SHP77 treated with DMSO at 0.1 percent for 48 hours (cell line): ENCODE measurements at places on chromosomes 1 and 21.

DNA sequence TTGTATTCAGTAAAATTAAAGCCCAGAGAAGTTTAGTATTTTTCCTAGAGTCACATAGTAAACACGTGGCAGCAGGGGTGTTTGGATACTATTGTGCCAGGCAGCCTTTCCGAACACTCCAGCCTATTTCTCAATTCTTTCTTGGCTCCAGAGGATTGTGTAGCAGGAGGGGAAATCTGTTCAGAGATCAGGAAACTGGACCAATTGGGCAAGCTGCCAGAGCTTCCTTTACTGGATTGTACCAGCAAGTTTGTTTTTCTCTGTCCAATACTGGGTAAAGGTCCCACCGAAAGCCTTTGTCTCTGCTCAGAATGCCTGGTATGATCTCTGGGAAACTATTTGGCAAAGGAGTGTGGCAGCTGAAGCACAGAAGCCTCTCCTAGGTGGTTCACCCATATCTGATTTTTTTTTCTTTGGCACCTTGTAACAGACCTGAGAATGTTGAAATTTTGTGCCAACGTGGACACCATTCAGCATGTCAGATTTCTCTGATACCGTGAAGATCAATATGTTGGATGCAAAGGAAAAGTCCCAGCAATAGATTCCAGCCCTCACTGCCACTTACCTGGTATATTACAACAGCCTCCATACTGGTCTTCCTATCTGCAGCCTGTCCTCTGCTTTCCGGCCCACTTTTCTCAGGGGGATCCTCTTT lies 126.2 kb downstream of the FGGY start:
- DNase-seq: no peak

DNA sequence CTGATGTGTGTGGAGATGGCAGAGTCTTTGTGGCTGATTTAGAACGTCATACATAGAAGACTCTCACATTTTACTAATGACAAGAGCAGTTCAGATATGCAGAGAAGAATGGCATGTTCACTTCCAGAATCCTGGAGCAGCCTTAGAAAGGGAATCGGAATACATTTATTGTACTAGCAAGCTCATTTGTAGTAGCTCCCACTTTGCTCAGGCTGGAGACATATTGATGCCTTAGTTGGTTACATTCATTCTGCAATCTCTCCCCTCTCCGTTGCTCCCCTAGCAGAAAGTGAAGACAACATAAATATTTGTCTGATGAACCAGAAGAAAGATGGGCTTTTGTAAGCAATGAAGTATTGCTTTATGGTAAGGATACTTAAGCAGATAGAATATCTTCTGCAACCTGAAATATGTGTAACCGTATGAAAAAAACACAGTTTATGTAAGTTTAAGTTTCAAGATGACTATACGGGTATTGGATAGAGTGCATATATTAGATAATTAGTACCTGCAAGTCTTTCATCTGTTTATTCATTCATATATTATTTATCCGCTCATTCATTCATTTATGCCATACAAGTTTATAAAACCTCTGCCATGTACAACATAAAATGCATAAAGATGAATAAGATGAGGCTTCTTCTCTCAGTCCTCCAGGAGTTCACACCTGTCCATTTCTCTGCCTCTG lies 135.7 kb downstream of the CNIH3 start:
- no peak for DNase-seq

DNA sequence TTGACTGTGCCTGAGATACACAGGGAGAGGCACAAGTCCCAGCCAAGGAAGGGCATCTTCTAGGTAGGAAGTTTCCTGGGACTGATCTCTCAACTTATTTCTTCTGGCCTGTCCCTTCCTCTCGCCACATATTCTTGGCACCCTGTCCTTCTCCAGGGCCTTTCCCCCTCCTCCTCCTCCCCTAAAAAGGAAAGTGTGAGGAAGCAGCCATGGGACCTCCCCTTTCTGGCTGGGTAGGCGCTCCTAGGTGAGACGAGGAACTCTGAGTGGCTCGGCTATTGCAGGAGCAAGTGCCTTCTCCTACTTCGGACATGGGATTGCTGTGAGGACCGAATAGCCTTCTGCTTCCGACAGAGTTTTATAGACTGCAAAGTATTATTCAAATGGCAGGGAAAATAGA lies 15.5 kb upstream of the MTARC2 start:
- DNase-seq: no peak

DNA sequence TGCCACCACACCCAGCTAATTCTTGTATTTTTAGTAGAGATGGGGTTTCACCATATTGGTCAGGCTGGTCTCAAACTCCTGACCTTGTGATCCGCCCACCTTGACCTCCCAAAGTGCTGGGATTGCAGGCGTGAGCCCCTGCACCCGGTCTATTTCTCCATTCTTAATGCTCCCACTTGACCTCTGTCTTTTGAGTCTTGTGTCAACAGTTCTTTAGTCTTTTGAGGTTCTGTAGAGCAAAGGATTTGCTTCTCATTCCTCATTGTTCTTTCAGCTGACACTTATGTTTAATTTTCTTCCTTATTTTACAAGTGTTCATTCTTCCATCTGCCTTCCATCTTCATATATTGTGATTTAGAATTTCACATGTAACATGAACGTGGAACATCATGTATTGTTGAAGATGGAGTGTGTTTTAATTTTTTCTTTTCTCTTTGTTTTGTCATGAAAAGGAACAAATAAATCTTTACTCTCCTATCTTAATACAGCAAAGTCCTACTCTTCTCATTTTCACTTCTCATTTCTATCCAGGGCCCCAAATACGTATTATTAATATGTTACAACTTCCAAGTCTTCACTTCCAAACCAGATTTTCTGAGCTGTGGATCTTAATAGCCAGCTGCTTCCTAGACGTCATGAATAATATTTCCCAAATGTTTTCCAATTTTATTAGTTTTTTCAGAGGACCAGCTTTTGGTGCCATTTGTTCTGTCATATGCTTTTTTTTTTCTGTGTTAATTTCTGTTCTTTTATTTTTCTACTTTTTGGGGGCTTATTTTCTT lies 16.9 kb downstream of the MTF2 start:
- DNase-seq: no peak

DNA sequence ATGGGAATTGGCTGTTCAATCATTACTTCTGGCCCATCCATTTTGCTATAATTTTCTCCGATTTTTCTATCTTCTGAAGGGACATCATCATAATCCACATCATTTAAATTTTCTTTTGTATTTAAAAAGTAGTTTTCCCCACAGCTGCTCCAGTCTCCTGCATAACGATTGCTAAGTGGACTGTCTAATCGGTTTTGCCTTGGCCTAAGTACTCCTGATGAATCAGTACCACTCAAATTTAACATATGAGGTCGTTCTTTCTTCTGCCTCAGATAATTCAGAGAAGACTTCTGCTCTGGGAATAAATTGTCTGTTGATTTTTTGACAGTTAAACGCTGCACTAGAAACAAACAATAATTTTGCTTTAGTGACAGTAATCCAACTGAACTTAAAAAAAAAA lies 41.9 kb downstream of the SYDE2 start:
- no peak for DNase-seq

DNA sequence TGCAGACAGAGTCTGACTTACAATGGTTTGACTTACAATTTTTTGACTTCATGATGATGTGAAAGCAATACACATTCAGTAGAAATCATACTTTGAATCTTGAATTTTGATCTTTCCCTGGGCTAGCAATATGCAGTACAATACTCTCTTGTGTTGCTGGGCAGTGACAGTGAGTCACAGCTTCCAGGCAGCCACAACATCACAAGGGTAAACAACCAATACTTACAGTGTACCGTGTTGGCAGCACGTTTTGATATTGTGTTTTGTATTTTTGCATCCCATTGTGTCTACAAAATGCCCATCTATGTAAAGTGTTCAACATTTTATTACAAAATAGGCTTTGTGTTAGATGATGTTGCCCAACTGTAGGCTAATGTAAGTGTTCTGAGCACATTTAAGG lies 150.9 kb downstream of the NTMT2 start:
- no peak for DNase-seq

DNA sequence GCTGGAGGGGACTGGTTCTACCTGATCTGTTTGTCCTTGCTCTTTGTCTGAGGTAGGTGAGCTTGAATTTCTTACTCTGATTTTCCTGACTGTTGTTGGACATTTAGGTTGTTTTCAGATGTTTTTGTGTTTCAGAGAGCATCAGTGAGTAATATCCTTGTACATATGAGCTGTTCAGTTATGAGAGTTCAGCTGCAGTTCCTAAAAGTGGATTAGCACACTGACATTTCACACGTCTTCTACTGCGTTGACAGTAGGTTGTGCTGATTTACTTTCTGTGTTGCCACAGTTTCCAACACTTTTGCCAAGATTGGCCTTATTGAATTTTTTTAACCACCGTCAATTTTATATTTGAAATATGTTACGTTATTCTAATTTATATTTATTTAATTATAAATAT lies 27.7 kb downstream of the CXADR start:
- DNase-seq: no peak

- no peak for DNase-seq
Measured at GRCh38 chr1:15384301-15384901, 25.3 kb upstream of the EFHD2 start.

DNA sequence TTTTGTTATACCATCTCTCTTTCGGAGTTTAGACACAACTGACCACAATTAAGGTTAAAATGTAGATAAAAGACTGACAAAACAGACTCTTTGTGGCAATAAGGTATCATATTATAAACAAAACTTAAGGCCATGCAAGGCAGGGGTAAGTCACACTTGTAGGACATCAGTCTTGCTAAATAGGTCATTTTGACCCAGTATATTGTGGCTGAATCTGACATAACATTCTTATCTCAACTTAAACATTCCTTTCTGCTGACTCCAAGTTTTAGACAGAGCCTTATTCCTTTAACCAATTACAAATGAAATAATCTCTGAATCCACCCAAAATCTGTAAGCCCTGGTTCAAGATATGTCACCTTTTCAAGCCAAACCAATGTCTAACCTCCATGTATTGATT lies 733.4 kb upstream of the B3GALT2 start:
- DNase-seq: no peak

DNA sequence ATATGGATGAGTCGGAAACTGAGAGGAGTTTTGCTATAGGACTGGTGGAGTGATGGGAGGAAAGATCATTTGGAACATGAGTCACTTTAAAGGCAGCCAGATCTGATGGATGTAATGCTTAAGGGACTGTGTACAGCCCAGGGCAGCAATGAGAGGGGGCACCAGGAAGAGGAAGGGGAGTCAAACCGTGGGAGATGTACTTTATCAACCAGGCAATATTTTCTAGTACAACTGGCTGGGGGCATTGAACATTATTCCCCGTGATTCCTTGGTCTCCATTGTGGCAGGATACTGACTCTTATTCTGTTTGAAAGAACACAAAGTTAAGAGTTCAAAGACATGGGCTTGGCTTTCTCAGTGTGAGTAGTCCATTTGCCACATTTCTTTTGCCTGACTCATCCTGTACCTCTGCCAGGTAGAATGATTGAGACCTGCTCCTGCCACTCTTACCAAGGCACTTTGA lies 268.2 kb upstream of the NR5A2 start:
- no peak for DNase-seq

DNA sequence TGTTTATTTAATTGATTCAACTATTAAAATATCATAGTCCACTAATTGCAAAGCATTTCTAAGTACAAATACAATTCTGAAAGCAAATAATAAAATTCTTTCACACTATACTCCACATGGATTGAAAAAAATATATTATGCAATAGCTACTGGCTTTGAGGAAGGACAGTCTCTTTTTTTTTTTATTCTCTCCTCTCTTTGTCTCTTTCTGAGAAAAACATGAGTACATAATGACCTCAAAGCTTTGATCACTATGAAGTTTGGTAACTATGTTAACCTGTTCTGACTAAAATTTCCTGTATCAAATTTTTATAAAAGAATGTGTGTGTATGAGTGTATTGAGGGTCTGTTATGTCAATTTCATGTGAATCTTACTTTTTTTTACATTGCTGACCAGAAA lies 96.2 kb downstream of the RGS2 start:
- no peak for DNase-seq

DNA sequence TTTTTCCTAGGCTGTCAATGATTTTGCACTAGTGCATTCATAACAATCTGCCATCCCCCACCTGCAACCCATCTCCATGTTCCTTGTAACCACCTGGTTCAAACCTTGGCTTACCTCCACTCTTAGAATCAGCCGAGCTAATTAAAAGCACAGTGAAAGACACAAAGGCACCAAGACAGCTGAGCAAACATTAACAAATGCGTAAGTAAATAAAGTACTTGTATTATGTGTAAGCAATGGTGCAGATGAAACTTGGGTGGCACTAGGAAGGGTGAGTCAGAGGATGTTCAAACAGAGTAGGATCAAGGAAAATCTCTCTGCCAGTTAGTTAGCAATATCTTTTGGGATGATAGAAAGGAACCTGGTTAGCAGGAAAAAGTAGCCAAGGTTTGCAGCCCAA lies 5.1 kb upstream of the FOXJ3 start:
- DNase-seq: peak; percentile 100

DNA sequence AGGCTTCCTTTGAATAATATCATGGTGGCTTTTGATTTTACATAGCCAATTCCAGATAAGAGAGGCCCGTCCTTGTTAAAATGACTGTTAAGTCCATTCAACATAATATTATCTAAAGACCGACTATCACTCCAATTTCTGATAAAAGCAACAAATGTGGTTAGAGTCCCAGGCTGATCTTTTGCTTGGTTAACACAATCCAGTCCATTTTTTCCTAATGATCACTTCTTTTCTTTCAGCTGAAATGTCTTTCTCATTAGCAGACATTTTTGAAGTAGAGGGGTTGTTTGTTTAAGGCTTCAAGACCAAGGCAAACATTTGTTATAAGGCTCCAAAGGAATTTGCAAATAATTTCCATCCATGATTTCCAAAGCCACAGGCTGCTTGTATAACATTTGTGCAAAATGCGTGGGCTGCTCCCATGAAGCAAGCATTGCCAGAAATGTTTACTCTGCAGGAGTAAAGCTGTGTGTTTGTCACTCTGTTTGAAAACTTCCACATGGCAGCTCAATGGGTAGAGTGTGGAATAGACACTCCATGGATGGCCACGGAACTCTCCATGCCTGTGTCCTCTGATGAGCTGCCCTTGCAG lies 111.5 kb downstream of the PSMG1 start:
- DNase-seq: no peak

DNA sequence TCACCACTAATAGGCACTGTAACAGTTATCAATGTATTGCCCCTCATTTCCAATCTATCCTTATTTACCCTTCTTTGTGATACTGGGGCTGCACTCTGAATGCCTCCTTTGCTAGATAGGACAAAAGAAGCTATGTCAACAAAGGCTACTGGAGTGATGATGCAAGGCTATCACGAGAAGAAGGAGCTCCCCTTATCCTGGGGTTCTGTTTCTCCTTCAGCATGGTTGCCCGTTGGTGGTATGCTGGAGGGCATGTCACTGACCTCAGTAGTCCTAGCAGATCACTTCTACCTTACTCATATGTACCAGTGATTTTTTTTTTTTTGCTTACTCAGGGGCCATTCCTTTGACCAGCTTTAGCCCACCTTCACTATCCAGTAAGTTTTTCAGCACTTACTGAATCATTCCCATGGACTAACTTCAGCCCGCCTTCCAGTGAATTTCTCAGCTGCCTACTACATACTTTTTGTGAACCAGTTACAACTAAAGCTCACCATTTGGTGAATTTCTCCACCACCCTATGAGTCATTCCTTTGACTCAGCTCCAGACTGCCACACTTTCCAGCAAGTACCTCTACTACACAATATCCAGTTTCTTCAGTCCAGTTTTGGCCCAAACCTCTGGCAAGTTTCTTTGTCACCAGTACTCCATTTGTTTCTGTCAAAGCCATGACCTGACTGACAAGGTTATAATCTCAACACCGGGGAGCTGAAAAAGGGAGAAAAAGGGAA lies 944.5 kb downstream of the KCNT2 start:
- DNase-seq: no peak

- no peak for DNase-seq
Measured at GRCh38 chr1:54013393-54014008, 4.5 kb downstream of the LDLRAD1 start.
